ENCODE measurements at places on chromosomes 1 and 21.

DNA sequence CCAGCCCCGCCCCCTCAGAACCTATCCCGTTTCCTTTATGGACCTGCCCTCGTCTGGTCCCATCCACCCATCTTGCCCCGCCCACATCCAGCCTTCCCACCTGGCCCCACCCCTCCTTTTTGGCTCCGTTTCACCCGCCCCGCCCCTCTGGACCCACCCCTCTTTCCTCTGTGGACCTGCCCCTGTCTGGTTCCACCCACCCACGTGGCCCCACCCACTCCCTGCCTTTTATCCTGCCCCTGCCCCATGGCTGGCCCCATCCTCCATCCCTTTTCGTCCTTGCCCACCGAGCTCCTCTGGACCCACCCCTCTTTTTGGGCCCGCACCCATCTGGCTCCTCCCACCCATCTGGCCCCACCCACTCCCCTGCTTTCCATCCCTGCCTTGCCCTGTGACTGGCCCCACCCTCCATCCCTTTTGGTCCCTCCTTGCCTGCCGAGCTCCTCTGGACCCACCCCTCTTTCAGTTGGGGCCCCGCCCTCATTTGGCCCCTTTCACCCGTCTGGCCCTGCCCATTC, 177.3 kb downstream of the CAMTA1 start:
- DNase-seq, result no peak

- peak; percentile 93 for DNase-seq
Measured at GRCh38 chr1:12617901-12618660, at the start of gene DHRS3. TSS of gene DHRS3 (minus strand) at chr1:12618210. CDS start at chr1:12617348, 862 bp downstream.

DNA sequence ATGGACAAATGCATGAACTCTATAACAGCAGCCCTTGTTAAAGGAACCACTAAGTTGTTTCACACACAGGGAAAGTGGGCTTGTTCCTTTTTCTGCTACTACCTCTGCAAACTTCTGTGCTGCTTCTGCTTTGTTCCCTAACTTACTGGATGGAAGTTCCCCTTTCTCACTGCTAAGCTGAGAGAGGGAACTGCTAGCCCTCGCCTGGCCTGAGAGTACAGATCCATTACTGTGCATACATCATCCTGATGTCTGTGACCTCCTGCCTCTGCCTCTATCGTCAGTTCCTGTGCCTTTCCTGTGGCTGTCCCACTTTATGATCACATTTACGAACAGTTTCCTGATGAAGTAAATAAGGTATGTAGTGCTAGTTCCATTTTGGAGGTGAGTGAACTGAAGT, 3.5 kb downstream of the GNAT2 start:
- peak; percentile 99 for DNase-seq

DNA sequence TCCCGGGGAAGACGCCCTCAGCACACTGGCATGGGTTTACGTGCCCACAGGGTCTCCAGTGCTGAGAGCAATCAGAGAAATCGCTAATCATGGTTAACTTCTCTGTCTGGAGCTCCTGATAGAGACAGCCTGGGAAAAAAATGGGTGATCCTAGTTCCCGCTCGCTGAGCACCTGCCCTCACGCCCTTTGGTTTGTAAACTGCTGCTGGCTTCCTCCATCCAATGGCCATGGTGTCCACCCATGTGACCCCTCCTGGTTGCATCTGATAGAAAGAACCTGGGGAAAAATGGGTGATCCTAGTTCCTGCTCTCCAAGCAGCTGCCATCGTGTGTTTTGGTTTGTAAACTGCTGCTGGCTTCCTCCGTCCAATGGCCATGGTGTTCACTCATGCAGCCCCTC, 402.2 kb downstream of the PRDM2 start:
- no peak for DNase-seq

DNA sequence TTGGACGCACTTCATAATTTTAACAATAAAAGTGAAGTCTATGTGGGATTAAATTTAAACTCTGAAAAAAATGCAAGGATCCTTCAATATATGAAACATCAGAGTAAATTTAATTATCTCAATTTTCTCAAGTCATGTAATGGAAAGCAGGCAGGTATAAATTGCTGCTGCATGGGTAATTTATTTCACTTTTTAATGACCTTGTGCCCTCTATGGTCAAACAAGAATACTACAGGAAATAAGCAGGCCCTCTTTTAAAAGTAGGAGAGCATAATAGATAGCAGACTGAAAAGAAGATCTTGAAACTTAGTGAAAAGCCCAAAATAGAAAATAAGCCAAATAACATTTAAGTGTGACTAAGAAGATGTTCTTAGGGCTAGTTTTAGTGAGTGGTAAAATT, 22.9 kb downstream of the BCAS2 start:
- peak; percentile 45 for DNase-seq

DNA sequence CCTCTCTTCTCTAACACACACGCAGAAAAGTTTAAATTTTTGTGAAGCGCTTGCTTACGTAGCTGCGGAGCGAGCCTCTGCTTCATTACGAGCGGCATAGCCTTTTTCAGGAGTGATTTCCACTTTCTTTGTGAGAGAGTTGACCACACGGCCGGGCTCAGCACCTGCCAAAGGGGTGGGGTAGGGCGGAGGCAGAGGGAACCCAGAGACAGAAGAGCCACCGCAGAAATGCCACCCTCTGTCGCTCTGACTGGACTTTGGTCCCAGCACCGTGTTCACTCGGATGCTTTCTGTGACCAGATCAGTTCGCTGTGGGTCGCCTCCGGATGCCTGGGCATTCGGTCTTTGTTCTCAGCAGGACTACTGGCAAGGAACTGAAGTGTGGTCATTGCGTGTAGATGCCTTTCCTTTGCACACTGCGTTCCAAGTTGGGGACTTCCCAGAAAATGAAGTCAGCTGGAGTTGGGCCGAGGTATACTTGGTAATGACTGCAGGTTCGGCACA, 883 bp downstream of the CHODL start:
- no peak for DNase-seq

All from Kasumi-1 (cell line).